Retinal pigment epithelial cell (primary cell): ENCODE measurements at places on chromosomes 7 and 10.

- no peak for DNase-seq
Observed at GRCh38 chr10:21518641-21519396, 6.7 kb downstream of the SKIDA1 start.

DNA sequence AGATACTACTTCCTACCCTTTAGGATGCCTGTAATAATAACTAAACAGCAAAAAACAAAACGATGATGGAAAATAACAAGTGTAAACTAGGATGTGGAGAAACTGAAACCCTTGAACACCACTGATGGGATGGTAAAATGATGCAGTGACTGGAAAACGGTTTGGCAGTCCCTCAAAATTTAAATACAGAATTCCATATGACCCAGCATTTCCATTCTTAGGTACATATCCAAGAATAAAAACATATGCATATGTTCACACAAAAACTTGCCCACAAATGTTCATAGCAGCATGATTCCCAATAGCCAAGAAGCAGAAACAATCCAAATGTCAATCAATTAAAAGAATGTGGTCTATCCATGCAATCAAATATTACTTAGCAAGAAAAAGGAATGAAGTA lies 25.8 kb downstream of the SMURF1 start:
- DNase-seq = no peak

GRCh38 chr7:96297876-96298275 lies 24.0 kb downstream of the SLC25A13 start:
- DNase-seq = no peak

- no peak for DNase-seq
Observed at GRCh38 chr7:37041461-37041860, 317.2 kb upstream of the AOAH start.

GRCh38 chr7:36079446-36080025 lies 73.5 kb upstream of the EEPD1 start:
- DNase-seq = no peak

DNA sequence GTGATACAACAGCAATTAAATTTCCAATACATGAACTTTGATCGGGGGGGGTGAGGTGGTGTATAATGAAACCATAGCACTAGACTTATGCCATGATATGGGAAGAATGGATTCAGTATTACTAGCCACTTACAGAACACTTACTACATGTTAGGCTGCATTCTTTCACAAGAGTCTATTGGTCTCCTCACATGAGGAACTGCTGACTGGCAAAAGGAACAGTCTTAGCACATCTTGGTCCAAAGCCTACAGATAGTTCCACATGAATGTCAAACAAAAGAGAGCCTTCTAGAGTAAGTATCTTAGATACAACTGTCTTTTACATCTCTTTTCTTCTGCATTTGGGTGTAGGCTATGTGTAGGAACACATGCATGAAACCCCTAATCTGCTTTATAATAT lies 115.9 kb upstream of the DNAJB12 start:
- DNase-seq = no peak

DNA sequence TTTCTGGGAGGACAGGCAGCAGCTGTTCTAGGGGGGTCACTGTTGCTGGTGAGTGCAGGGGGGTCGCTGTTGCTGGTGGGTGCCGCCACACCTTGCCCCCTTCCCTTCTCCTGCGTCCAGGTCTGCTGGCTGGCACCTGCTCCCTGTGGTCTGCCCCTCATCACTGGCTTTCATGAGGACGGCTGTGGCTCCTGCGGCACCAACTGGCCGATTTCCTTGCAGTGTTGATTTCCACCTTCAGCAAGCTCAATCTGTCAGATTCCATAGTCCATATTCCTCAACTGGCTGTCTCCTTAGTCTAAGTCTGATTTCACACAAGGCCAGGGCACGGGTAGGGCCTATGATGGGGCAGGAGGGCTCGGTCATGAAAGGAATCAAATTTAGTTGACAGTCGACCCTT lies 23.4 kb upstream of the GRB10 start:
- DNase-seq = no peak

GRCh38 chr10:50917486-50917885 lies 32.1 kb upstream of the A1CF start:
- DNase-seq = peak; percentile 54

GRCh38 chr10:90319188-90319914 lies 538.5 kb downstream of the HTR7 start:
- DNase-seq = peak; percentile 90

DNA sequence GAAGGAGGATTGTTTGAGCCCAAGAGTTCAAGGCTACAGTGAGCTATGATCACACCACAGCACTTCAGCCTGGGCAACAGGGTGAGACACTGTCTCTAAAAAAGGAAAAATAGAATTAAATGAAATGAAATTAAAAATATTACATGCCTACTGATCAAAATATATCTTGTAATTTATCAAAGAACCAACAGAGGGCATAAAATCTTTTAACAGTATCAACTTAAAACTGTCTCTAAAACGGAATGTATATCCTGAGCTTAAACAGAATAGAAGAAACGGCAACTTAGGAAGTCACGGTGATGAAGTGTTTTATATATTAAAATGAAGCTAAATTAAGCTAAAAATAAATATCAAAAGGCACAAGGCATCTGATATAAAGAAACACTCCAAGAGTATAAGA lies 78.8 kb downstream of the MTPAP start:
- no peak for DNase-seq

- DNase-seq = no peak
Observed at GRCh38 chr7:7772397-7772821, 54.0 kb upstream of the RPA3 start.

- no peak for DNase-seq
Observed at GRCh38 chr10:68594405-68594804, 34.3 kb downstream of the TET1 start.

DNA sequence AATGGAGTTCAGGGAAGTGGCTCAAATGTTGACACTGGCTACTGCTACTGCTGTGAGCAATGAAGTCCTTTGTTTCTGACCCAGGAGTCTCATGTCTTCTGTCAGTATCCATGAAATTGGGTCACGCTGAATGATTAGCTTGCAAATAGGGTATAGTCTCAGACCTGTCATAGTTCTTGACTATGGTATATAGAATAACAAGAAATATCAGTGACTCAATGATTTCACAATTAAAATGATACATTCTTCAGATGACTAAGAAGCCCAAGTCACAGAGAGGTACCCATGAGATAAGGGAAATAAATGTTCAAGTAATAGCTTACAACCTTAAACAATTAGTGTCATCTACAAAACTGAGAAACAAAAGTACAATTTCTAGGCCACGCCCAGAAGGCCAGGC lies 89.3 kb downstream of the LYZL2 start:
- no peak for DNase-seq

- no peak for DNase-seq
Observed at GRCh38 chr7:5354460-5355232, 69.0 kb downstream of the TNRC18 start.

- no peak for DNase-seq
Observed at GRCh38 chr10:20877986-20878983, 18.8 kb downstream of the NEBL start.

DNA sequence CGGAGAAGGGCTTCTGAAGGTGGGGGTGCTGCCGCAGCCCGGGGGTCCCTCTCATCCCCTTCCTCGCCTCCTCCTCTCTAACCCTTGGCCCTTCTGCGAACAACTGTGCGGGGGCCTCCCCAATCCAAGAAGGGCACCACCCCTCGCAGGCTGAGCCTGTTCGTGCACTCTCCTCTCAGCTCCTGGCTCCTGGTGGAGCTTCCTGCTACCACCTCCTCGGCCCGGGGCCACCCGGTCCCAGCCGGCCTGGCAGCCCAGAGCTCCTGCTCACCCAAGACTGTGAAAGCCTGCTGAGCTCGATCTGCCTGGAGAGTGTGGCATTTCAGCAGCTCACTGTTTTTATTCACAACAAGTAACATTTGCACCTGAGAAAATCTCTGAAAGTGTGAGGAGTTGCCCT lies 2.4 kb downstream of the ADGRA1 start:
- DNase-seq = no peak

DNA sequence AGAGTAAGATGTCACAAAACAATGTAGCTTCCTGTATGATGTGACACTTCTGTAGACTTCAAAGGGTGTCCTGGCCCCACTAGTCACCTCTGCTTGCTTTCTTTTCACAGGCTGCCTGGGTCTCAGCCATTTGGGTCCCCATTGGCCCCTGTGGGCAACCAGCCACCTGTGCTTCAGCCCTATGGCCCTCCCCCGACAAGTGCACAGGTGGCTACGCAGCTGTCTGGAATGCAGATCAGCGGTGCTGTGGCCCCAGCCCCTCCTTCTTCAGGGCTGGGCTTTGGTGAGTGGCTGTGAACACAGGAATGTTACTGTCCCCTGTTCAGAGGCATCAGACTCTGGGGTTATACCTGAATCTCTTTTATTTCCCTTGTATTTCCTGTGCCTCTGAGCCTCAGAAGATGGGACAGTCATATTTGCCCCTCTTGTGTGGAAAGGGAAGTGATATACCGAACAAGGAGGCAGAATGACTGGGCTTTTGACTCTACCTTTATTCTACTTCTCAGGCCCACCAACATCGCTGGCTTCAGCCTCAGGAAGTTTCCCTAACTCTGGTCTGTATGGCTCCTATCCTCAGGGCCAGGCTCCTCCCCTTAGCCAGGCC lies 15.4 kb downstream of the SEC24C start:
- no peak for DNase-seq

- no peak for DNase-seq
Observed at GRCh38 chr7:74405191-74405898, 48.4 kb upstream of the GTF2IRD1 start.

GRCh38 chr10:14784459-14785055 lies 9.9 kb upstream of the FAM107B start:
- DNase-seq = no peak

- DNase-seq = no peak
Observed at GRCh38 chr10:87836098-87836497, 18.1 kb upstream of the ATAD1 start.

- peak; percentile 34 for DNase-seq
Observed at GRCh38 chr7:66114743-66115649, at the start of gene CRCP. Gene CRCP (plus strand): TSS chr7:66114847. CDS start chr7:66114963, 116 bp downstream.

DNA sequence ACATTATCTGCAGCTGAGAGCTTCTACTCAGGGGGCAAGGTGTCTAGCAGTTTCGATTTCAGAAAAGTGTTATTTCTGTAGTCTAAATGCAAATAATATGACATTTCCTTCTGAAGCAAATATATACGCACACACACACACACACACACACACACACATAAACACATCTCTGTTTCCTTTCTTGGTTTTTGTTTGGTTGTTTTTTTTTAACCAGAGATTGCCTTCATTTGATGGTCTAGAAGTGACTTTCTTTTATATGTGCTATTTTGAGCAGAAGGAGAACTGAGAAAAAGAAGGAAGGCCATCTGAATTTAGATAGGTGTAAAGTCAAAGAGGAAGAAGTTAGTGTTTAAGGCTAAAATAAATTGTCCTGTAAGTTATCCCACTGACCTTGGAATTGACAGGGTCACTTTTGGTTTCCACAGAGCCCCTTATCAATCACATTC lies 142.2 kb downstream of the TRIL start:
- no peak for DNase-seq

- no peak for DNase-seq
Observed at GRCh38 chr7:105643384-105643783, 62.1 kb upstream of the EFCAB10 start.

GRCh38 chr7:93150200-93150835 lies 2.1 kb upstream of the SAMD9L start:
- no peak for DNase-seq

DNA sequence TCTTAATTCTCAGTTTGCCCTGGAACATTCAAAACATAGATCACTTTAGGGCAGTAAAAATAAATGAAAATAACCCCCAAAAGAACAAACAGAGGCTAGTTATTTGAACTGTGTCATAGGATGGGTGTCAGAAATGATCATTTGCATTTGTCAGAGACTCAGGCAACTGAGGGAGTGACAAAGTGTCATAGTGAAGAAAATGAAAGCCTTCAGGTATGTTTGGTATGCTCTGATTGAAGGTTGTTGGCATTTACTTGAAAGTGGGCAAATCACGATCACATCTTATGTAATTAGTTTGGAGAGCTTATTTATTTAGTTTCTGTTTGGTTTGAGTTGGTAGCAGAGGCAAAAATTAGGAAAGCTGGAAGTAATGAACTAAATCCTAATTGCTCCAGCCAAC lies 880.9 kb downstream of the ANKRD7 start:
- no peak for DNase-seq

- DNase-seq = no peak
Observed at GRCh38 chr10:128150045-128150493, 23.8 kb upstream of the MKI67 start.

DNA sequence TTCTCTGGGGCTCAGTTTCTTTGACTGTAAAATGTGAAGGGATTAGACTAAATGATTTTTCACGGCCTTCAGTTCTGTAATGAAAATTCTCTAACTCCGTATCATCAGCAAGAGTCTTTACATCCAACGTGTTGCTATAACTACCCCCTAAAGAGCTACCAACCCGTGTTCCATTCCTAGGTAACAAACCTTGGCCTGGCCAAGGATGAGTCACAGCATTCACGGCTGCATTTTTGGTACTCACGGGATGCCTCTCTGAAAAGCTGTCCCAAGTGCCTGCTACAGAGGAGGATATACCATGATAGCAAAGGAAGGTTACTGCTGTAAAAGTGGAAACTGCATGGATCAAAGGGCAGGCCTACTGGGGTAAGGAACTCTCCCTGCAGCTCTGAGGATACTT lies 5.9 kb downstream of the LRRC4 start:
- peak; percentile 44 for DNase-seq

DNA sequence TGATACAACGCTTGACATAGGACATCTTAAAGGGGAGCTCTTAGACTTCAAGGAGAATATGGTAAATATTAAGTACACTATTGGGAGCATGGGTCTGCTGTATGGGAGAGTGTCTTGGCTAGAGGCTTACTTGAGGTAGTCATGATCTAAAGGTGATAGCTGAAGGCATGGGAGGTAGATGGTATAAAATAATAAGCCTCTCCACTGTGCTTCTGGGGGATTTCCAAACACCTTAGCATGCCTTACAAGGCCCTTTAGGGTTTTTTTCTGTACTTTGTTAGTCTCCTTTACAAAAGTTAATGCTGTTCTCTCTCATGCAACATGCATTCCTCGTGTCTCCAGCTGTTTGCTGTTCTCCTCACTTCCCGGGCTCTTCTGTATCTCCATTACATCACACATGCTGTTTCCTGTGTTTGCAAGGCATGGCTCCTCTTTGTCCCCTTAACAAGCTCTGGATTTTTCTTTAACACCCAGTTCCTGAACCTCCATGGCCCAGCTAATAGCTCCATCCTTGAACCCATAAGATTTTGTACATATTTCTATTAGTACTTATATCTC lies 449.7 kb downstream of the AUTS2 start:
- DNase-seq = no peak

DNA sequence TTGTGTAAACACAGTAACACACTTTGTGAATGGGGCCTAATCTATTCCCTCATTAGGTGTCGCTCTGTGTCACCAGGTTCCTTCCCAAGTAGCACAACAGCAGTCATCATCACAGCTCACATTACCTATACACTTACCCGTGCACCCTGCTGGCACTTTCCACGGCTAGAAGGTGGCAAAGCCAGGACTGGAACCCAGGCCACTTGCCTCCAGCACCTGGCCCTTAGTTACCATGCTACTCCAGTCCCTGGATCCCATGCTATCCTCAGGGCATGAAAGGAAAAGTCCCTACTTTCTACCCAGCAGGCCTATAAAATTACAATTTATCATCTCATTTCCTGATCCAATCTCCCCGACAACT lies 18.4 kb downstream of the SMURF1 start:
- no peak for DNase-seq

- DNase-seq = no peak
Observed at GRCh38 chr7:107744345-107744750, 406 bp downstream of the CBLL1 start.

GRCh38 chr7:158479021-158479663 lies 108.5 kb downstream of the PTPRN2 start:
- DNase-seq = no peak

GRCh38 chr10:19811540-19811939 lies 4.7 kb upstream of the PLXDC2 start:
- no peak for DNase-seq
